ENCODE measurements at places on chromosomes 3 and 15. TPM values are rescaled to one million over a fixed set of nuclear protein-coding genes. Genes with fewer than 3 reads are reported as not detected.

The PDZRN3 gene
- total RNA-seq = 172 TPM

The CCR5 gene
- total RNA-seq = 1.2 TPM

The MOBP gene
- not detected for total RNA-seq

The REC114 gene
- not detected for total RNA-seq

The TEX55 gene
- total RNA-seq = not detected

The BFSP2 gene
- not detected for total RNA-seq

The LRRN1 gene
- 0.16 TPM for total RNA-seq

The STAB1 gene
- 92.0 TPM for total RNA-seq

The CCNDBP1 gene
- 39.1 TPM for total RNA-seq

The CRYGS gene
- total RNA-seq = 5.0 TPM

The PPP1R14D gene
- not detected for total RNA-seq

The SEMA3F gene
- 11.4 TPM for total RNA-seq

The SLC12A8 gene
- not detected for total RNA-seq

The CCDC191 gene
- 4.1 TPM for total RNA-seq

The SCAPER gene
- 40.7 TPM for total RNA-seq

The CRABP1 gene
- 4.5 TPM for total RNA-seq

The LRTM1 gene
- not detected for total RNA-seq

The CPEB1 gene
- 13.2 TPM for total RNA-seq

DNA sequence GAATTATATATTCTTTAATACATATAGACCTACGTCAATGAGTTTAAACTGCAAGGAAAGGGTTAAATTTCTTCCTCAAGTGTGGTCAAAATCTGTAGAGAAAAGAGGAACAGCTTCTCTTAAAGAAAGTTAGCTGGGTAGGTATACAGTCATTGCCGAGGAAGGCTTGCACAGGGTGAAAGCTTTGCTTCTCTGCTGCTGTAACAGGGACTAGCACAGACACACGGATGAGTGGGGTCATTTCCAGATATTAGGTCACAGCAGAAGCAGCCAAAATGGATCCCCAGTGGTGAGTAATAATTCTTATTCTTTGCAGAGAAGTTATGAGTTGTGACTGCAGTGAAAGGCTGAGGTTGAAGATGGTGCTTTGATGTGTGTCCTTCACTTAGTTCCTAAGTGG lies at the start of gene CD86:
CD86 (plus strand) TSS at position 148 of the 400 bp plus-strand sequence; CDS start at position 276, 128 bp downstream.
- no peak for DNase-seq

- no peak for DNase-seq
These were observed 23.3 kb downstream of the LRRC2 start for GRCh38 chr3:46542801-46543201.

GRCh38 chr3:30141927-30142326 lies 464.5 kb upstream of the TGFBR2 start:
- DNase-seq = no peak

GRCh38 chr3:53113293-53114010 lies 16.8 kb downstream of the RFT1 start:
- DNase-seq = peak; percentile 86

DNA sequence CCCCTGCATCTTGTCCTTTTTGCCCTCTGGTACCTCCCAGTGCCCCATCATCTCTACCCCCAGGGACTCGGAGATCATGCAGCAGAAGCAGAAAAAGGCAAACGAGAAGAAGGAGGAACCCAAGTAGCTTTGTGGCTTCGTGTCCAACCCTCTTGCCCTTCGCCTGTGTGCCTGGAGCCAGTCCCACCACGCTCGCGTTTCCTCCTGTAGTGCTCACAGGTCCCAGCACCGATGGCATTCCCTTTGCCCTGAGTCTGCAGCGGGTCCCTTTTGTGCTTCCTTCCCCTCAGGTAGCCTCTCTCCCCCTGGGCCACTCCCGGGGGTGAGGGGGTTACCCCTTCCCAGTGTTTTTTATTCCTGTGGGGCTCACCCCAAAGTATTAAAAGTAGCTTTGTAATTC lies 1.5 kb downstream of the SERF2 start:
- no peak for DNase-seq

- no peak for DNase-seq
These were observed 150.4 kb downstream of the RTP4 start for GRCh38 chr3:187518616-187519015.

DNA sequence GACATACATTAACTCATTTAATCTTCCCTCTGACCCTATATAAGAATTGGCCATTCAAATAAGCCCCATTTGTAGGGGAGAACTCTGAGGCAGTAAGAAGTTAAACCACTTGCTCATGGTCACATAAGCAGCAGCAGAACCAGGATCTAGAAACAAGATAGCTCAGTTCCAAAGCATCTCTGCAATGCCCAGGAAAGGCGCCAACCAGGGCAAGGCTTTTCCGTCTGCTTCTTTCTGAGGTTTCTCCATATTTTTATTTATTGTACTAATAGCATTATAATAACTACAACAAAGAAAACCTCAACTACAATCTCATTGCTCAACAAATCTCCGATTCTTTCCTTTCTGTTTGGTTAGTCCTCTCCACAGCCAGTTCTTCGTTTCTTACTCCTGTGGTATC lies 4.3 kb upstream of the UBE2E2 start:
- no peak for DNase-seq

DNA sequence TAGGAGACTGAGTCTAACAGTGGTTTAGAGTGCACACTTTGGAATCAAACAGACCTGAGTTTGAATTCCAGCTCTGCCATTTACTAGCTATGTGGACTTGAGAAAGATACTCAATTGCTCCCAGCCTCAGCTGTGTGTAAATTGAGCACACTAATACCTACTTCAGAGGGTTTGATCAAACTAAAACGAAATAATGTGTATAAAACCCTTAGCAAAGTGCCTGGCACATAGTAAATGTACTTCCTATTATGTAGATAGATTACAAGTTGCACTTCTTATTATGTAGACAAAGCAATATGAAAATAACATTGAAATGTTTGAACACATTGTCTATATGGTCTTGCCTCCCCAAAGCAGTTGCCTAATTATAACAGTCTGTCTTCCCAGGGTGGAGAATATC lies 180.6 kb downstream of the ANXA2 start:
- no peak for DNase-seq

DNA sequence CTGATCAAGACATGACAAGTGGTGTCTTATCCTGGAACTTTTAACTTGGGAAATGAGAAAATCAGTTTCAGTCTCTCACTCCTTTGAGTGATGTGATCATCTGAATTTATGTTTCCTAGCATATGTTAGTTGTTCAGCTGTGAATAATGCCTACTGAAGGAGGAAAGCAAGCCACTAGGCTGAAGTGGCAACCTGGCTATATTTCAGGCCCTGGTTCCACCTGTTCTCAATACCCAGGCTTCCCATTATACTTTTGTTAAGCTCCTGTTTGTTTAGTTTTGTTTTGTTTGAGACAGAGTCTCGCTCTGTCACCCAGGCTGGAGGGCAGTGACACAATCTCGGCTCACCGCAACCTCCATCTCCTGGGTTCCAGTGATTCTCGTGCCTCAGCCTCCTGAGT lies 243.8 kb downstream of the ALCAM start:
- no peak for DNase-seq

GRCh38 chr3:46186471-46187340 lies 21.4 kb downstream of the CCR1 start:
- no peak for DNase-seq

DNA sequence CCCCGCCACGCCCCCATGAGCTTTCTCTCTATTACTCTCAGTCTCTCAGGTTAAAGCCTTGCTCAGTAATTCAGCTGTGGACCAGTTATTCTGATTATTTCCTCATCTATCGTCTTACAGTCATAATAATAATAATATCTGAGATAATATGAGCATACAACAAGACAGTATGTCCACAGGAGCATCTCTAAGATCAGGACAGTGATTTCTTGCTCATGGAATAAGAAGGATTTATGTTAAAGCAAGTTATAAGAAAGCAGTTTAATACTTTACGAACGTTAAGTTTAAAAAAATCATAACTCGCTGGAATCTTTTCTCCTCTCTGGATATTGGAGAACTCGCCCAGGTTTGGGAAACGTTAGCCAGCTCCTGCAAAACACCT lies 643 bp upstream of the LMCD1 start:
- DNase-seq = no peak

GRCh38 chr3:126731044-126731443 lies 27.0 kb downstream of the CHCHD6 start:
- peak; percentile 53 for DNase-seq

GRCh38 chr15:61314427-61314826 lies 85.3 kb upstream of the RORA start:
- DNase-seq = no peak

- DNase-seq = no peak
These were observed 78.5 kb downstream of the CHCHD6 start for GRCh38 chr3:126782536-126782935.

- DNase-seq = no peak
These were observed 261.4 kb upstream of the MME start for GRCh38 chr3:154818676-154819255.

- DNase-seq = peak; percentile 34
These were observed 232.9 kb downstream of the ADAMTS17 start for GRCh38 chr15:100108846-100109245.

- DNase-seq = no peak
These were observed 84.5 kb upstream of the SYNPR start for GRCh38 chr3:63193647-63194046.

GRCh38 chr3:152051501-152052404 lies 178.3 kb downstream of the SUCNR1 start:
- no peak for DNase-seq

DNA sequence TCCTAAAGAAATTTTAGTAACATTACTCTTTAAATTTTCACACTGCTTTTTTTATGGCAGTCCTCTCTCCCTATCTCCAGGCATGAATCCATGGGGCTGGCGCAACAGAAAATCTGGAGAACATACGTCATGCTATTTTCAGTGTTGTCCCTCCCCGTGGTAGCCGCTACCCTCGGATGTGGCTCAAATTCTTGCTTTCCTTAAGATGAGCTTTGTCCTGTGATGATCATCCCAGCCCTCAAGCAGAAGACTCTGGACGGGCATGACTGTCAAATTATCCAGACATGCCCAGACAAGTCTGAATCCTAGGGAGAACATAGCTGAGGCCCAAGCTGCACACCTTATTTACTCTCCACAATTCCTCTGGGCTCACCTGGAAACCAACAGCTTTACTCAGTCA lies 49.1 kb downstream of the FMN1 start:
- no peak for DNase-seq

DNA sequence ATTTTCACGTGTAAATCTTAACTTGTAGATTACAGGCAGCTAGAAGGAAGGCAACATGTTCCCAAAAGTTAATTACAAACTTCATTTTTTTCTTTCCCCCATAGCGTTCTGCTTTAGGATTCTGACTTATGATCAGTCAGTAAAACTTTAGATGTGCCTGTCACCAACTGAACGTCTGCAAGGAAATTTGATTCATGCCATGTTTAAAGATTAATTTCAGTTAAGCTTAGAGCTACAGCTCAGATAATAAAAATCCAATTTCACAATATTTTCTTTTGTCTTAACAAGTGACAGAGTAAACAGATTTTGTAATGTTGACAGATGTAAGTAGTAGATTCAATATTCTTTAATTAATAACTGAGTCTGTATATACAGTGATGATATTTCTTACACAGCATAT lies 253.1 kb downstream of the NFKBIZ start:
- no peak for DNase-seq

DNA sequence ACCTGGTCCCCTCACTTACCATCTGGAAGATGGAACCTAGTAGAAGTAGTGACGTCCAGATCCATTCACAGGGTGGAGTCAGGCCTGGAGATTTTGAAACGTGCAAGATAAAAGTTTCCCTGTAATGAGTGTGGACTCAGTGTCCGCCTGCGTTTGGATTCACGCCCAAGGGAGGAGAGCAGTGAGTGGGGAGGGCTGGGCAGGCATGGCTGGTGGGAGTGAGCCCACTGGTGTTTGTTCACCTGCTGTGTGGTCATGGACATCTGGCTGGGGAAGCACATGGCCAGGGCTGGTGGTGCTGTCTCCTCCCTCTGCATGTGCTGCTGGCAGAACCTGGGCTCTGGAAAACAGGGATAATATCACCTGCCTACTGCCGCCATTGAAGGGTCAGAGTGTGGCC lies 37.0 kb downstream of the RLBP1 start:
- no peak for DNase-seq

- DNase-seq = no peak
These were observed 11.7 kb downstream of the ARHGEF26 start for GRCh38 chr3:154132777-154133375.

- peak; percentile 81 for DNase-seq
These were observed 28.3 kb upstream of the MASP1 start for GRCh38 chr3:187319699-187320302.

- no peak for DNase-seq
These were observed 110.4 kb downstream of the OTOL1 start for GRCh38 chr3:161607056-161607455.

DNA sequence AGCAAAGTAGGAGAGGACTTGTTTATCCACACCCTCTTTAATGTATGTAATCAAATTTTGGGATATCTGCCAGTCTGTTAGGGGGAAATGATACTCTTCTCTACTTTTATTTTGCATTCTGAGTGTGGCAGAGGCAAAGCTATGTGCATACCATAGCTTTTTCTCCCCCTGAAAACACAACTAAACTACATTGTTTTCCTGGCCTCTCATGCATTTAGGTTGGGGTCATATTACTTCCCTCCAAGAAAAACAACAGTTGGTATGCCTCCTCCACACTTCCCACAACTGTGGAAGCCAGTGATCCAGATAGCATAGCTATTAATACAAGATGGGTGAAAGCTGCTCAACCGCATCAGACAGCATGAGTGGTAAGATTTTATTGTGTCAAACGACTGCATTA lies 6.9 kb downstream of the RPL15 start:
- no peak for DNase-seq

- DNase-seq = peak; percentile 42
These were observed 127.8 kb downstream of the EPHB1 start for GRCh38 chr3:134922866-134923265.

GRCh38 chr3:127404221-127405009 lies 116.6 kb upstream of the PRR20G start:
- peak; percentile 26 for DNase-seq

GRCh38 chr3:108552267-108553159 lies 36.7 kb downstream of the CIP2A start:
- no peak for DNase-seq

GRCh38 chr3:152849996-152850578 lies 15.2 kb downstream of the P2RY1 start:
- no peak for DNase-seq

- DNase-seq = no peak
These were observed 128.0 kb downstream of the SRGAP3 start for GRCh38 chr3:9121366-9122001.

GRCh38 chr3:110479731-110480130 lies 591.9 kb upstream of the NECTIN3 start:
- DNase-seq = no peak

- no peak for DNase-seq
These were observed 97.3 kb downstream of the EPHB1 start for GRCh38 chr3:134892326-134892725.

GRCh38 chr3:140188285-140188684 lies 253.3 kb downstream of the CLSTN2 start:
- no peak for DNase-seq

GRCh38 chr15:88139936-88140335 lies 116.6 kb downstream of the NTRK3 start:
- DNase-seq = no peak

DNA sequence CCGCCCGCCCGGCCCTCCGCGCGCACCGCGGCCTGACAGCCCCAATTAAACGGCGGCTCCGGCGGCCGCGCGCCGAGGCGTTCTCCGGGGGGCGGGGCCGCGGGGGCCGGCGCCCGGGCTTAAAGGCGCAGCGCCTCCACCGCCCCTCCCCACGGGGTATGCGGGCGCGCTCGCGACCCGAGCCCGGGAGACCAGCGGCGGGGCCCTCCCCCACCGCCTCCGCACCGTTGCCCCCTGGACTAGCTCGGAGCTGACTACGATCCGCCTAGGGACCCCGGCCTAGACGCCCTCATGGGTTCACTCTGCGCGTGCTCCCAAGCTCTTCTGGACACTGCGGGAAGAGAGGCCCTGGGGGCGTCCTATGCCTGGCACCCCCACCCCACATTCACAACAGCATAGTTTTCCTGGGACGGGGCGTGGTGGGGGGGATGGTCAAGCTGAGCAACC lies at the start of gene DUSP7:
DUSP7 (minus strand) TSS at position 51 of the 447 bp plus-strand sequence. CDS start 205 bp downstream, outside the sequence.
- DNase-seq = peak; percentile 80

Measured in sigmoid colon (tissue), 7 donors.